ENCODE measurements at places on chromosomes 4 and X. TPM values are rescaled to one million over a fixed set of nuclear protein-coding genes. Genes with fewer than 3 reads are reported as not detected.

The ADH6 gene
- 17.6 TPM for total RNA-seq

The MAGEB1 gene
- not detected for total RNA-seq

The CENPVL1 gene
- total RNA-seq, result not detected

The RASSF6 gene
- 38.9 TPM for total RNA-seq

The RENBP gene
- total RNA-seq, result 5.0 TPM

The HTN3 gene
- total RNA-seq, result not detected

The TCEAL7 gene
- 0.82 TPM for total RNA-seq

The SPP1 gene
- 3.9 TPM for total RNA-seq

The NLGN3 gene
- 0.82 TPM for total RNA-seq

The AKAP17A gene
- total RNA-seq, result 44.6 TPM

The SOX3 gene
- total RNA-seq, result not detected

The SNCA gene
- total RNA-seq, result 1.2 TPM

The PSAPL1 gene
- total RNA-seq, result not detected
